Epithelial cell of proximal tubule (primary cell): ENCODE measurements at places on chromosomes 7 and 10. TPM values are rescaled to one million over a fixed set of nuclear protein-coding genes. Genes with fewer than 3 reads are reported as not detected.

DNA sequence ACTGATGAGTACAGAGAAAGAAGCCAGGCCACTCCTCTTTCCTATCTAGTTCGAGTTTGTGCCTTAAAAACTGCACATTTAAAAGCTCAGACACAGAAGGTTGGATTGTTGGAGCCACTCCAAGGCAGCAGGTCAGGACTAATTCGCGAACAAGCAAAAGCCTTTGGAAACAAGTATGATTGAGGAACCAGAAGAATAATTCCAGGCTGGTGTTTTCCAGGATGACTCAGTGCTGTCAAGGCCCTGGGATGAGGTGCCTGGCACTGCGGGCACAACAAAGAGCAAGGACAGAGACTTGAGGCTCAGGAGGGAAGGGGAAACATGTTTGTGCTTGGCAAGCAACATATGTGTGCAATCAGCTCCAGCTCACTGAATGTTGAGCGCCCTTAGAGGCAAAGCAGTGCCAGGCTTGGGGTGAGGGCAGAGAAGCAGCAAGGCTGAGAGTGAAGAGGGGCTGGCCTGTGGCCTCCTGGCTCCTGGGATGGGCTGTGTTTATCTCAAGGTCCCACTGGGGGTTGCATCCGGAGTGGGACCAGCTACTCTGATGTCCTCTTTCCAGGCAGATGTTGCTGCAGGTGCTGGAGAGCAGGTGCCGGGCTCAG is 44.1 kb downstream of the VSTM4 start:
- DNase-seq, result peak; percentile 69

IFIT5 gene
- total RNA-seq, result 9.6 and 11.6 TPM in 2 replicates

SLIT1 gene
- total RNA-seq, result under 0.01 and 0.12 TPM in 2 replicates

OGDHL gene
- 0.36 and 1.8 TPM in 2 replicates for total RNA-seq
